ENCODE measurements at places on chromosomes 3 and 15.

GRCh38 chr3:80227216-80227615 is 459.4 kb upstream of the ROBO1 start:
- DNase-seq = no peak

DNA sequence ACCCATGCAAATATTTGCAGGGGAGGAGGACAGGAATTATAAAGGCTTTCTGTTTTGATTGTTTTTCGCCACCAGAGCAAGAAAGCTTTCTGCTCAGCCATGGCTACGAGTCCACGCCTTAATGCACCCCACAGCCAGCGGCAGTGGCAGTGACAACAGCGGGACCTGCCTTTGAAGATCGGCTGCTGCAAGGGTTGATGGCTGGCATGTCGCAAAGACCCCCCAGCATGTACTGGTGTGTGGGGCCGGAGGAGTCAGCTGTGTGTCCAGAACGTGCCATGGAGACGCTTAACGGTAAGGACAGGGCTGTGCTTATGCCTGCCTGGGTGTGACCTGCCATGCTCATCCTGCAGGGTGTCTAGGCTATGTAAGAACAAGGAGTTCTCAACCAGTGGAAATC is 5.3 kb downstream of the LRRK1 start:
- no peak for DNase-seq

GRCh38 chr3:61847784-61848462 is 286.6 kb downstream of the PTPRG start:
- DNase-seq = no peak

- DNase-seq = no peak
These were observed 208.8 kb downstream of the RPLP1 start for GRCh38 chr15:69661446-69661845.

DNA sequence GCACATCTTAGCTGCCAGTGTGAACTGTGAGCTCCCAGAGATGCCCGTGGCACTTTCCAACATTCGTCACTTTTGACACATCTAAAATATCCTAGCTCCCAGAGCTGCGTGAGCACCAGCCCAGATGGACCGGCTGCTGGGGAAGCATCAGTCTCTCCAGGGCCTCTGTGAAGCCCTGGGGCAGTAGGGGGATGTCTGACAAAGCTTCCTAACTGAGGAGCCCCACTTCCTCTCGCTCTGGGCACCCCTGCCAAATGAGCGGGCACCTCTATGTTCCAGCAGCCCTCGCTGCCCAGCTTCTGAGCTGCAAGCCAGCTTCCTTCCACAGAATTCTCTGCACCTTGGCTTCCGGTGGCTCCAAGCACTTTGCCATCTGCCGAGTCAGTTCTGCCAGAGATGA is 91.1 kb downstream of the LIPC start:
- DNase-seq = no peak

DNA sequence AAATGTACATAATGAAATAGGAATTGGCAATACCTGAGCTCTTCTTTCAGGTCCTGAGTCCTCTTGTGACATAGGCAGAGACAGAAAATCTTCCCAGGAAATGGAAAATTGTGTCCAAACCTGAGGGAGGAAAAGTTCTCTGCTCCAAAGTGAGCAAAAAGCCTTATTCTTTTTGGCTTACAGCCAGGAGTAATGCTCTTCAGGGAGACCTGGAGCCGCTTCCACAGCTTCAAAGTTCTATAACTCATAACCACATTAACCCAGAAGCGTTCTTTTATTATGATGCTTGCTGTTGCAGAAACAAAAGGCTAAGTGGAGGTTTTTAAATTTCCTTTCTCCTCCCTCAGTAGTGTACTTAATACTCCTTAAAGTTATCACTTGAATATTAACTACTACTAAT is 633 bp downstream of the IGSF10 start:
- DNase-seq = no peak

- no peak for DNase-seq
These were observed 28.7 kb upstream of the PFN2 start for GRCh38 chr3:149999421-149999820.

GRCh38 chr3:18886331-18886730 is 262.0 kb upstream of the KCNH8 start:
- no peak for DNase-seq

DNA sequence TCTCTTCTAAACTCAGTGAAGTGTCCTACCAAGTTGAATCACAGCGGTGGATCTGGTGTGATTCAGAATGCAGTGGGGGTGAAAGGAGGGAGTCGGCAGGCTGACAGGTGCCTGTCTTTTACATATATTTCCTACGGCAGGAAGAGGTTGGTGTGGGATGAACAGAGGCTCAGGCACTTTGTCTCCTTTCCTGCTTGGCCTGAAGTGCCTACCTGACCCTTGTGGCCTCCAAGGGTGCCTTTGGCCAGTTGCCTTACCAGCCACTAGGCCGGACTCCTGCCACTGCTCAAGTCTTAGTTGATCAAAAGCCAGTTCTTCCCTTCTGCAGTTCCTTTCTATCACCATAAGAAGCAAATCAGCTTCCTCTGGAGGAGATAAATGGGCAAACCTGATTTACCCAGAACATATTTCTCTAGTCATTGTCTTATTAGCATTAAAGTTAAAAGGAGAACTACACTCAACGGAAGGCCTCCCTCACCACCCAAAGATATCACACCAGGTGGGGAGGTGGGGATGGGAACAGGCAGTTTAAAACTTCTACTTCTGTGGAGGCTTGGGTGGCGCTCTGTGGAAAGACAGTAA is 52.1 kb downstream of the CRTC3 start:
- no peak for DNase-seq

DNA sequence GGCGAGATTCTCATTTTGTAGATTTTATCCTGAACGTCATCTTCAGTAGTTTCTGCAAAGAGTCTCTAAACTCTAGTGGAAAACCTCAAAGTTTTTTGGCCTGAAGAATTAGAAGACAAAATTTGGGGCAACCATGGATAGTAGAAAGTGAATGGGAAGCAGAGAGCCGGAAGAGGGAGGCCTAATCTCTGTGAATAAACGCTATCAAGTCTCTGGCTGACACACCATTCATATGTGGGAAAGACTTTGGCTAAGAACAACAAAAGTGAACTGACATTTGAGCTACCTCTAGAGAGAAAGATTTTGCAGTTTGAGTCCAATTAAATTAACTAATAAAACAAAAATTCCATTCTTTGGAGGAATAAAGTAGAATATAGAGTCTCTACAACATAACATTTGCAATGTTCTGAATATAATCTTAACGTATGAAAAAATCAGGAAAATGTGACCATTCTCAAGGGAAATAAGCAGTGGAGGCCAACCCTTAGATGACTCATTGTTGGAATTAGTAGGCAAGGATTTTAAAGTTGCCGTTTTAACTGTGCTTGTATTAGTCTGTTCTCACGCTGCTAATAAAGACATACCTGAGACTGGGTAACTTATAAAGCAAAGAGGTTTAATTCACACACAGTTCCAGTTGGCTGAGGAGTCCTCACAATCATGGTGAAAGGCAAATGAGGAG is 184.6 kb downstream of the C3orf38 start:
- DNase-seq = no peak

DNA sequence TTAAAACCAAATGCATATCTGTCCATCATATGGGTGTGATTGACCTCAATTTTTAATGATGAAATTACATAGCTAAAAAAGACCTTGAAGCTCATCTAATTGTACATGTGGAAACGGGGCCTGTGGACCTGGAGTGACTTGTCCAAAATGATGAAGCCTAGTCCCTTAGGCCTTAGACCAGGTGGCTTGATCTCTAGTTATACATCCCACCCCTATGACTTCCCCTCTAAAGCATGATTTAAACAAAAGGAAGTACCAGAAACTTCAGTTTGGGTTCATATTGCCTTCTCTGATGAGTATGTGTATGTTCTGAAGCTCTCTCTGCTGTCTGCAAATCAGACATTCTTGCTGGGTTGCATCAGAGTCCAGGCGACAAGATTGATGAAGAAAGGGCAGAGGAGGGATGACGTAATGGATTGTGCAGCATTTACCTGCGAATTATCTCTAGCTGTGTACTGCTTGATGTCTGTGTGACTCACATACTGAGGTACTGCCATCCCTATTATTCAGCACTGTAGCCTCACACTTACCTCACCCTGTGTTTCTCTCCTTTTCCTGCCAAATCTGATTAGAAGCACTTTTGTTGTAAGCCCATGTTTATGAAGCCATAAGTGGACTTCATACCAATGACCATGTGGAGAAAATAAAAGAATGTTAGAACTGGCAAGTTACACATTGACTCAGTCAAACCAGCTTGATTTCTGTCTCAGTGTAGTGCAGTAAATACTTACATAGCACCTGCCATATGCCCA is 111.5 kb downstream of the FILIP1L start:
- DNase-seq = no peak

DNA sequence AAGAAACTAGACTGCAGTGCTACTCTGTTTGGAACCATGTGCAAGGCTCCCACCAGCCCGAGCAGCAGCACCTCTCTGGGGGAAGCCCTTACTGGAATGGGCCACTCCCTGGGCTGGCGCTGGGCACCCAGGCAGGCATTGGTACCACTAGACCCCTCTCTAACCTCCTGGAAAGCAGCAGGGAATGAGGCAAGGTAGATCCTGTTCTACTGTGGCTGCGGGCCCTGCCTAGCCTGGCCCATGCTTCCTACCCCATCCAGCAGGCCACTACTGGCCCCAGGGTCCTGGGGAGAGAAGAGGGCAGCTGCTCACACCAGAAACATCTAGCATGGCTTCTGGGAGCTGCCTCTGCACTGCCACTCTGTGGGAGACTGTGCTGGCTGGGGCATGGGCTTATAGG is 44.8 kb downstream of the MESD start:
- no peak for DNase-seq

GRCh38 chr3:50423543-50423942 is 64.2 kb upstream of the TMEM115 start:
- no peak for DNase-seq

DNA sequence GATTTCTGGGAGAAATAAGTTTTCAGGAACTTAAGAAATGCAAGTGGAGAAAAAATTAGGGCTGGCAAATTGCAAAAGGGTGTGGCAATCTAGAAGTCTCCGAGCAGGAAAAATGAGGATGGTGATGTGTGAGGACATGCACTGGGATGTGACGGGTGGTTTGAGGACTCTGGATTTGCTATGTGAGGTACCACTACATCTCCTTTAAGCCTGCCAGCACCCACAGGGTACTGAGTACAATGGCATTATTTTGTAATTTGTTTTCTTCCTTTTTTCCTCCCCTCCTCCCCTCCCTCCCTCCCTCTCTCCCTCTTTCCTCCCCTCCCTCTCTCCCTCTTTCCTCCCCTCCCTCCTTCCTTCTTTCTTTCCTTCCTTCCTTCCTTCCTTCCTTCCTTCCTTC is 237.5 kb downstream of the GAP43 start:
- DNase-seq = no peak

DNA sequence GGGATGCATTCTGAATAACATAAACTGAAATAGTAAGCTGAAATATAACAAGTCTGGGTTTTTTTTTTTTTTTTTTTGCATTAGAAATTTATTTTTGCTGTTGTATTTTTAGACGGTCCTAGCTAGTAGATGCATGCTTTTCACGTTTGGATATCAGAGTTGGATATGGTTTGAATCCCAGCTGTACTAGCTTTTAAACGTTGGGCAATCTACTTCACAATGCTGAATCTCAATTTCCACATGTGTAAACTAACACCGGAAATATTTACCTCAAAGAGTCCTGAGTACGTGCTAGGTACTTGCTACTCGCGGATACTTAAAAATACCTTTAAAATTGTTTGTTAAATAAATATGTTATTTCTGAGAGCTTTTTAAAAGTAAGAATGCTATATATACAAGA is 139.8 kb downstream of the BBX start:
- DNase-seq = no peak

DNA sequence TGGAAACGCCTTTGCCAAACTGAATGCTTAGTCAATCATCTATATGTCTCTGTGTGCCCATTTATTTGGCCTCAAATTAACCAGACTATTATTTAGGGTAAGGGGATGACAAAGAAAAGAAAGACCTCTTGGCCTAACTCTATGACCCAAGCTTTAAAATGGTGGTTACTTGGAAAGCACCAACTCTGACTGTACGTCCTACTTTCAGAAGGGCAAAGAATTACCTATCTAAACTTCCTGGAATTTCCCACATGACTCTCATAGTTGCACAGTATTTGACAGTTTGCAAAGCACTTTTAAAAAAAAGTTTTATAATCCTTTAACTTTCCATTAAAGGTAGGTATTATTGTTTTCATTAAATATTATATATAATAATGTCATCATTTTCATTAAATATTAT is 6.3 kb upstream of the MTHFS start:
- DNase-seq = no peak

GRCh38 chr15:76169018-76169417 is 109.2 kb downstream of the TMEM266 start:
- DNase-seq = no peak

DNA sequence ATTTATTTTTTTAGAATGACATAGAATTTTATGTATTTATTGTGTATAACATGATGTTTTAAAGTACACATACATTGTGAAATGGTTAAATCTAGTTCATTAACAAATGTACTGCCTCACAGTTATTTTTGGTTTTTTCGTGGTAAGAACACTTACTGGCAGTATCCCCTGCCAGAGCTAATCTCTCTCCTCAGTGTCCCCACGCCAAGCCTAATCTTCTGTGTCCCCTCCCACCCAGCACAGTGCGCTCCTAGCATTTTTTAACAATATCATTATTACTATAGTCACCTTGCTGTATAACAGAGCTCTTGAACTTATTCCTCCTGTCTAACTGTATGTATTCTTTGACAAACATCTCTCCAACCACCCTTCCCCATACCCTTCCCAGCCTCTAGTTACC is 333.2 kb downstream of the GABRB3 start:
- DNase-seq = no peak

DNA sequence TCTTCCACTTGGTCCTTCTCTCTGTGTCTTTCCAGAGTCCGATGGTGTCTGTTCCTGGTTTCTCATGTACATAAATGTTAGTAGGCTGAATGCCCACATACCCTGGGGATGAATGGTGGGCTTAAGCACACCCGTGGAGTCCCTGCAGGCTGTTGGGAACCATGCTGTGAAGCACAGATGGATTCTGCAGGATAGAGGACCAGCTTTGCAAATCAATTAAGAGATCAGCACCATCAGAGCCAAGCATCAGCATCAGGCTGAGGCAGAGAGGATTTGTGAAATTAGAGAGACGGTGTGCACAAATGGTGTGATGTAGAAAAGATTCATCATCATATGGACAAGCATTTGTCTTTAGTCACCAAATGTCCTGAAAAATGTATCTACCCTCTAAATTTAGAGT is 127.1 kb downstream of the SV2B start:
- DNase-seq = no peak
